ENCODE measurements at places on chromosomes 1 and 21.

GRCh38 chr1:55010887-55011217, 12.1 kb downstream of the BSND start:
- H3K4me3 ChIP-seq, result no peak overlapping the region
- peaks cover 11% of the 10 kb centered on the region for H3K4me1 ChIP-seq
- DNase-seq, result no peak

GRCh38 chr1:222068937-222069336, 327.0 kb upstream of the DUSP10 start:
- H3K27ac ChIP-seq, result no peak overlapping the region
- H3K27me3 ChIP-seq, result no peaks in the 10 kb centered on the region
- no peaks in the 10 kb centered on the region for H3K4me1 ChIP-seq
- no peak overlapping the region for H3K4me3 ChIP-seq

- no peak overlapping the region for H3K27ac ChIP-seq
- H3K27me3 ChIP-seq, result peaks cover 7% of the 10 kb centered on the region
Observed at GRCh38 chr1:111271464-111271801, 19.2 kb upstream of the CHIA start.

DNA sequence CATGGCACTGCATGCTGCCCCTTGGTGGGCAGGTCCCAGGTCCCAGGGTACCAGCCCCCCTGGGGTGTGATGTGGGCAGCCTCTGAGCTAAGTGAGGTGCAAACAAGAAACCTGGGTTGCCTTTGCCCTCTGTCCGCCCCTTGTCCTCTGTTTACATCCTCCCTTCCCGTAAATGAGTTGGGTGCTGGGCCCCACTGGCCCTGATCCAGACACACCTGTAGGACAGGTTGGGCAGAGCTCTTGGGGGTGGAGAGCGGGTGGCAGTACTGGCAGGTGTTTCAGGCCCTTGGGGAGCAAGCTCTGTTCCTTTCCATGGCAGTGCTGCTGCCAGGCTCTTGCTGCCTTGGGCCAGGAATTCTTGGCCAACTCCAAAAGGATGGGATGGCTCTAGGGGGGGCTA, 35.8 kb downstream of the ELF3 start:
- peaks cover 30% of the 10 kb centered on the region for H3K36me3 ChIP-seq
- H3K27ac ChIP-seq, result peak overlapping the region; percentile 99
- H3K27me3 ChIP-seq, result no peaks in the 10 kb centered on the region
- H3K4me3 ChIP-seq, result peak overlapping the region; percentile 57
- peaks cover 83% of the 10 kb centered on the region for H3K4me1 ChIP-seq

- no peak overlapping the region for H3K4me3 ChIP-seq
- no peak for DNase-seq
- no peaks in the 10 kb centered on the region for H3K36me3 ChIP-seq
- H3K27ac ChIP-seq, result no peak overlapping the region
- H3K4me1 ChIP-seq, result no peaks in the 10 kb centered on the region
Observed at GRCh38 chr1:62796221-62796620, 12.3 kb downstream of the ATG4C start.

DNA sequence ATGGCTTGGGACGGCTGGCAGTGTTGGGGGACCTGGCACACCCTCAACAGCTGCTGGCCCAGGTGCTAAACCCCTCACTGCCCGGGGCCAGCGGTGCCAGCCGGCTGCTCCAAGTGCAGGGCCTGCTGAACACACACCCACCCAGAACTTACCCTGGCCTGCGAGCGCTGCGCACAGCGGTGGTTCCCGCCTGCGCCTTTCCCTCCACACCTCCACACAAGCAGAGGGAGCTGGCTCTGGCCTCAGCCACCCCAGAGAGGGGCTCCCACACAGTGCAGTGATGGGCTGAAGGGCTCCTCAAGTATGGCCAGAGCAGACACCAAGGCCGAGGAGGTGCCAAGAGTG, 67.9 kb downstream of the FMO4 start:
- no peaks in the 10 kb centered on the region for H3K36me3 ChIP-seq
- H3K27ac ChIP-seq, result no peak overlapping the region
- no peak overlapping the region for H3K4me3 ChIP-seq
- no peaks in the 10 kb centered on the region for H3K27me3 ChIP-seq

GRCh38 chr1:228507961-228508652, 20.9 kb downstream of the RNF187 start:
- no peaks in the 10 kb centered on the region for H3K36me3 ChIP-seq
- H3K27ac ChIP-seq, result no peak overlapping the region
- no peak overlapping the region for H3K4me3 ChIP-seq
- no peaks in the 10 kb centered on the region for H3K4me1 ChIP-seq
- peaks cover 63% of the 10 kb centered on the region for H3K27me3 ChIP-seq
- DNase-seq, result no peak

DNA sequence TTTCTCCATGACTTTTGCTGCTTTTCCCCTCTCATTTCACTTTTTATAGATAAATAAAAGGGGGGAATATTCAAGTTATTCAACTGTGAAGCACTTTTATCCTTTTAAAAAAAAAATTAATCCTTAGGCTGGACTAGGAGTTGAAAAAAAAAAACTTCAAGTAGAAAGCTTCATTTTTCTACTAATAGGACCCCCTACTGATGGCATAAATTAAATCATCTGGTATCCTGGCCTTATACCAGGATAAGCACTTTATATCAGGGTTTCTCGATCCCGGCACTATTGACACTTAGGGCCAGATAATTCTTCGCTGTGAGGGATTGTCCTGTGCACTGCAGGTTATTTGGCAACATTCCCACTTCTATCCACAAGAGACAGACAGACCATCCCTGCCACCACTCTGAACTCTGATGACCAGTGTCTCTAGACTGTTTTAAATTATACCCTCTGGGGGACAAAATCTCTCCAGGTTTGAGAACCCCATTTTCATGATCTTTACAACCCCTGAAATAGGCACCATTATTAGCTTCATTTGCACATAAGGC, 17.6 kb downstream of the USP33 start:
- no peak overlapping the region for H3K4me3 ChIP-seq
- H3K4me1 ChIP-seq, result peaks cover 32% of the 10 kb centered on the region
- H3K36me3 ChIP-seq, result peaks cover under 1% of the 10 kb centered on the region
- no peak for DNase-seq

- no peak overlapping the region for H3K27ac ChIP-seq
- H3K4me1 ChIP-seq, result no peaks in the 10 kb centered on the region
- peaks cover 25% of the 10 kb centered on the region for H3K27me3 ChIP-seq
- H3K36me3 ChIP-seq, result peaks cover 5% of the 10 kb centered on the region
Observed at GRCh38 chr1:236063919-236064673, 794 bp downstream of the NID1 start.

GRCh38 chr1:79749607-79750006, 743.1 kb upstream of the ADGRL4 start:
- H3K36me3 ChIP-seq, result no peaks in the 10 kb centered on the region
- H3K4me3 ChIP-seq, result no peak overlapping the region
- no peak overlapping the region for H3K27ac ChIP-seq
- peaks cover 12% of the 10 kb centered on the region for H3K4me1 ChIP-seq
- no peak for DNase-seq
- no peaks in the 10 kb centered on the region for H3K27me3 ChIP-seq

DNA sequence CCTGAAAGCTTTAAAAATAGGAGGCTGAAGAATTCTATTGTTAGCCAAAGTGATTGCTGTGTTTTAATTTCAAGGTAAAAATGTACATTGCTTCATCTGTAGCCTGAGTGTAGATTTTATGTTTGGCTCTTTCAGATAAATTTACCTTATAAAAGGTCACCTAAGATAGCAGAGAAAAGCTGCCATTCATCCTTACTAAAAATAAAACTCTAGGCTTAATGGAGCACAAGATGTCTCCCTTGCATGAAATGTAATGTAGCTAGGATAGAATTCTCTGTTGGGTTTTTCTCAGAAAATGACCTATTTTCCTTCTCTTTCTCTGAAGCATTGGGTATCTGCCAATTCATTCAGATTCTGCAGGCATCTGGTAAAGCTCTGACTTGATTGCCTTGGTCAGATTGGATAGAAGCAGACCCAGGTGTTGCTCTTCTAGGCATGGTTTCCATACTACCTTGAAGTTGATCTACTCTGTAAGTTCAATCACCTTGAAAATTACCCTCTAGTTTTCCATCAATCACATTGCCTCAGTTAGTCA, 176.6 kb upstream of the GORAB start:
- DNase-seq, result no peak
- peaks cover 5% of the 10 kb centered on the region for H3K4me1 ChIP-seq
- no peaks in the 10 kb centered on the region for H3K27me3 ChIP-seq
- H3K4me3 ChIP-seq, result no peak overlapping the region

DNA sequence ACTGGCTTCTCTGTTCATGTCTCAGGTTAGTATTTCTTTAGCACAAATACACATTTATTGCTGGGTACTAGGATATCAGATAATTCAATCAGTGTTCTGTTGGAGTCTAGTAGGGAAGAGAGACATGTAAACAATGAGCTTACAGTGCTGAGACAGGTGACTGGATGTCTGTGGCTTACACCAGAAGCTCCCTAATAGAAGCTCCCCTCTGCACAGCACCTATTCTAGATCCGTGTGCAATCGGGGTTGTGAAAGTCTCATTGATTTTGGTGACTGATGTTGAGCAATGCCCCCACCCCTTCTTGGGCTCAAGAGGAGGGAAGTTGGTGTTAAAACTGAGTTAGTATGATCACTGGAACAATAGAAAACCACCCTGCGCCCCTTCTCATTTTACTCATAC, 279.2 kb downstream of the RPS6KC1 start:
- DNase-seq, result no peak
- peaks cover 21% of the 10 kb centered on the region for H3K4me1 ChIP-seq
- H3K4me3 ChIP-seq, result no peak overlapping the region
- H3K27me3 ChIP-seq, result no peaks in the 10 kb centered on the region

GRCh38 chr1:58293388-58293787, 253.1 kb downstream of the OMA1 start:
- H3K36me3 ChIP-seq, result no peaks in the 10 kb centered on the region
- H3K4me3 ChIP-seq, result no peak overlapping the region
- DNase-seq, result no peak
- H3K4me1 ChIP-seq, result no peaks in the 10 kb centered on the region
- no peak overlapping the region for H3K27ac ChIP-seq

All from Calu3 (cell line).